ENCODE measurements at places on chromosomes 12 and 14.

DNA sequence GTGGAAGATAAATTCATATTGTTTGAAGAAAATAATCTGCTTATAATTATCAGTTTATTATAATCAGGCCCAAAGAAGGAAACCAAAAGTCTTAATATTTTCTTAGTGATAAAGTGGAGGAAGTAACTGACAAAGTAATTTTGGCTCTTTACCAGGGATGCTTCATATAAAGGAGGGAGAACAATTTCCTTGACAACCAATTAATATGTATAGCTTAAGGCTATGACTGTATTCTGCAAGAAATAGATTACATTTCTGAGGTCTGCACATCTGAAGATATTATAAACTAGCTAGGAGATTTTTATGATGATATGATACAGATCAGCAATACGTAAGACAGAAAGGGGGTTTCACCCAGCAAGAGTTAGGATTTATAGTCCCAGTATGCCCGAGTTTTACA lies 90.8 kb downstream of the BICD1 start:
- DNase-seq = no peak

GRCh38 chr14:61641914-61642613 lies 53.2 kb upstream of the HIF1A start:
- no peak for DNase-seq

- DNase-seq = no peak
These were observed 368.6 kb downstream of the BCL11B start for GRCh38 chr14:98903371-98903770.

DNA sequence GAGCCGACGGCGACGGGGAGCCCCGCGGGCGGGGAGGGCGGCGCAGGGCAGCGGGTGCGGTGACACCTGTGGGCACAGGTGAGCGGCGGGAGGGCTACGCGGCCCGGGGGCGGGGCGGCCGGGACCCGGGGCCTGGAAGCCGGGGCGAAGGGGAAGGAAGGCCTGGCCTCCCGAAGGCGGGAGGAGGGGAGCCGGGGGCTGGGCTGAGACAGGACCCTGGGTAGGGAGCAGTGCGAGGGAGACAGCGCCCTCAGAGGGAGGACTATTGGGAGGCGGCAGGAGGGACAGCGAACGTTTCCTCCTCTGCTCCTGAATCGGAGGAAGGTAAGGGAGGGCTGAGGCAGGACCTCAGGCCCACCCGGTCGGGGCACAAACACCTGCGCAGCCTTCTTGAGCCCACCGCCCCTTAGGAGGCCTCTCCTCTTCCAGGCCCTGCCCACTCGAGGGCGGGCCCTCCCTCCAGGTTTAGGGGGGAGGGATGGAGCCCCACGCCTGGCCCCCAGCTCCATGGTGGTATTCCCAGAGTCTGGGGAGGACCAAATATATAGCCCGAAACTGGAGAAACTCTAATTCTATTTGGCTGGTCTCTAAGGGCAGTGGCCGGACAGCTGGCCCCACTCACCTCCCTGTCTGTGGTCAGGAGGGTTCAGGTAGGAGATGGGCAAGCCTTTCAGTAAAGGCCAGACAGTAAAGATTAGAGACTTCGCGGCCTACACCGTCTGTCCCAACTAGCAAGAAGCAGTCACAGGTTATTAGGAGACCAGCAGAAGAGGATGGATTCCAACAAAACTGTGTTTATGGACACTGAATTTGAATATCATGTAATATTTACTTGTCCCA lies 509 bp downstream of the PLEKHG6 start:
- no peak for DNase-seq

All from HEK293T (cell line).